Osteoblast (primary cell): ENCODE measurements at places on chromosomes 7 and 10. TPM values are rescaled to one million over a fixed set of nuclear protein-coding genes. Genes with fewer than 3 reads are reported as not detected.

Gene TMEM140
- 13.8 and 14.1 TPM in 2 replicates for total RNA-seq

Gene NPSR1
- total RNA-seq: not detected in 2 replicates

Gene TEX36
- not detected in 2 replicates for total RNA-seq

Gene HTR7
- total RNA-seq: 9.8 and 12.4 TPM in 2 replicates

Gene CALHM2
- 54.6 and 56.3 TPM in 2 replicates for total RNA-seq

Gene LIPK
- total RNA-seq: not detected in 2 replicates

Gene PNLIPRP1
- not detected in 2 replicates for total RNA-seq

Gene ARID5B
- total RNA-seq: 88.4 and 94.1 TPM in 2 replicates

Gene ZNF853
- total RNA-seq: under 0.01 TPM in 2 replicates

Gene TET1
- 3.8 and 4.0 TPM in 2 replicates for total RNA-seq

Gene SAP25
- total RNA-seq: not detected in 2 replicates

Gene NEUROG3
- total RNA-seq: not detected in 2 replicates

Gene CREB3L2
- 26.5 and 28.6 TPM in 2 replicates for total RNA-seq

Gene SPDYE9
- total RNA-seq: not detected in 2 replicates

Gene FEZF1
- not detected in 2 replicates for total RNA-seq

Gene HTRA1
- 392 and 413 TPM in 2 replicates for total RNA-seq
